AG08396 (cell line): ENCODE measurements at places on chromosomes 16 and 17.
A peak's percentile ranks its signal among the peaks of the same experiment; 100 is the strongest.

DNA sequence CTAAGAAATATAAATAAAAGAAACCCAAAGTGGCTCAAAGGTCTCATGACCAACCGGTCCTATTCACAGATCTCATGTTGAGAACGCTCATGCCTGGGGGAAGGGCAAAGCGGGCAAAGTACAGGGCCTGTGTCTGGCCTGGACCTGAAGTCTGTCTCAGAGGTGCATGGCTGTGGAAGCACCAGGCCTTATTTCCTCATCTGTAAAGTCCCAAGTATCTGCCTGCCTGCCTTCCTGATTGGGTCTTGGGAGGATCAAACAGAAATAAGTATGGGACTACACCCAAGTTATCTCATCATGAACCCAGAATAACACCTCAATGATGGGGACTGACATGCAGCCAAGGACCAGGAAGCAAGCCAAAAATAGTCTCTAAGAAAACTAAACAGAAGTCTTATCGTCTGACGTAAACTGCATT, 14.2 kb downstream of the AXIN2 start:
- no peak for DNase-seq

DNA sequence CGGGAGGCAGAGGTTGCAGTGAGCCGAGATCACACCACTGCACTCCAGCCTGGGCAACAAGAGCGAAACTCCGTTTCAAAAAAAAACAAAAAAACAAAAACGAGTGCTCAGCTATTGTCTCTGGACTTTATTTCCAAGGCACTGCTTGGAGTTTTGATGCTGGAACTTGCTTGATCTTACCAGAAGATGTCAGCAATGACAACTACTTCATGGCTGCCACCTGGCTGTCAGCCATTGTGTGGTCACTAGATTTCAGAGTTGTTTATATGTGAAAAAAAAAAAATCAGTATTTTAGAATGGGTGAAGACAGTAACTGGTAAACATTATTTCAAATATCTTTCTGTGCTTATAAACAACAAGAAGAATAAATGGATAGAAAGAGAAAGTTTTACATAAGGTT, 26.3 kb upstream of the OR4D1 start:
- DNase-seq: peak; percentile 20

- DNase-seq: no peak
Observed at GRCh38 chr17:2421315-2422147, 20.7 kb upstream of the MNT start.

DNA sequence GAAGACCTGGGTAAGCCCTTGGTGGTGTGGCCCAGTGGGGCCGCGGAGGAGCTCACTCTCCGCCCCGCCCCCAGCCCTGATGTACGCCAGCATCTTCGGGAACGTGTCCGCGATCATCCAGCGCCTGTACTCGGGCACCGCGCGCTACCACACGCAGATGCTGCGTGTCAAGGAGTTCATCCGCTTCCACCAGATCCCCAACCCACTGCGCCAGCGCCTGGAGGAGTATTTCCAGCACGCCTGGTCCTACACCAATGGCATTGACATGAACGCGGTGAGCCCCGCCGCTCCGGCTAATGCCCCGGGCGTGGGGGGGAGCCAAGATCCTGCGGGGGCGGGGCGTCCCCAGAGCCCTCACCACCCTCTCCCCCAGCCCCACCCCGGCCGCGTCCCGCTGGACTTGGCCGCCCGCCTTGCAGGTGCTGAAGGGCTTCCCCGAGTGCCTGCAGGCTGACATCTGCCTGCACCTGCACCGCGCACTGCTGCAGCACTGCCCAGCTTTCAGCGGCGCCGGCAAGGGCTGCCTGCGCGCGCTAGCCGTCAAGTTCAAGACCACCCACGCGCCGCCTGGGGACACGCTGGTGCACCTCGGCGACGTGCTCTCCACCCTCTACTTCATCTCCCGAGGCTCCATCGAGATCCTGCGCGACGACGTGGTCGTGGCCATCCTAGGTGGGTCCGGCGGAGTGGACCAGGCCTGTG, 12.1 kb upstream of the DCAF7 start:
- no peak for DNase-seq

- DNase-seq: no peak
Observed at GRCh38 chr17:66330646-66331037, 28.2 kb downstream of the PRKCA start.

- DNase-seq: no peak
Observed at GRCh38 chr16:13118091-13118490, 216.7 kb downstream of the SHISA9 start.

- no peak for DNase-seq
Observed at GRCh38 chr17:64260886-64261285, 2.2 kb downstream of the TEX2 start.

- DNase-seq: peak; percentile 62
Observed at GRCh38 chr16:86455116-86455515, 55.2 kb upstream of the FOXF1 start.

DNA sequence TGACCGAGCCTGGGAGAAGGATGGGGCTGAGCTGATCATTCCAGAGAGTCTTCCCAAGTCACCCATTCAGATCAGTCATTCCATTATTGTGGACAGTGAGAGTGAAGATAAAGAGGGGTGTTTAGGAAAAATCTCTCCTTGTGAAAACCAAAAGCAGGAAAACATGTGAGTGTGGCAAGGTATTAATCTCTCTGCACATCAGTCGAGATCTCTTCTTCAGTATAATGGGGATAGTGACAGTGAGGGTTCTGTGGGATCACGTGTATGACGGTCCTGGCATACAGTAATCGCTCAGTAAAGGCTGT, 35.4 kb downstream of the CHD9 start:
- DNase-seq: no peak

- no peak for DNase-seq
Observed at GRCh38 chr16:77967054-77967904, 55.1 kb upstream of the CLEC3A start.

DNA sequence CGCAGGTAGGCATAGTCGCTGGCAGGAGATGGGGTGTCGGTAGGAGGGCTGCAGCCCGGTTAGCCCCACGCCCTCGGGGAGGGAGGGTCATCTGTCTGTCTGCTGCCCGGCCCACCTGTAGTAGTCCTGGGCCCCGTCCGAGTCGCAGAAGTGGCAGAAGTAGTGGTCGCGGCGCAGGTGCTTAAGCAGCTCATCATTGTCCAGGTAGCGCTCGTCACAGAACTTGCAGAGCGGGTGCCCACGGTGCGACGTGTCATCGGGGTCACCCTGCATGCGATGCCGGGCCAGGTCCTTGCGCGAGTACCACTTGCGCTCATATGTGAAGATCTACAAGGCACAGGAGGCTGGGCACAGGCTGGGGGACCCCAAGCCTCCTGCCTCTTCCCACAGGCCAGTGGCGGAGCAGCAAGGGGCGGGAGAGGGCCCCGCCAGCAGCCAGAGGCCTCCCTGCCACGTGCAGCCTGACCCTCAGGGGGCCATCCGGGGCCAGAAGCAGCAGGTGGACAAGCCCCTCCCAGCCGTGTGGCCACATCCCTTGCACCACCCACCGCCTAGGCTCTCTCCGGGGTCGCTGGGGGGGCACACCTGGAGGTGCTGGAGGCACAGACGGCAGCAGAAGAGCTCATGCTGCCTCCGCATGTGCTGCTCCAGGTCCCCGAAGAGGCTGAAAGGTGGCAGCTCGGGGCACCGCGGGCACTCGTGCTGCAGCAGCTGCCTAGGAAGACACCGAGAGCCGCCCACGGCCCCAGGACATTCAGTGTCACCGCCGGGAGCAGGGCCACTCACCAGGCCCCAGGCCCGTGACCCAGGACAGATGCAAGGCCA, 7.0 kb downstream of the ZNF598 start:
- no peak for DNase-seq

- DNase-seq: no peak
Observed at GRCh38 chr16:1145383-1146100, 7.4 kb upstream of the CACNA1H start.

- DNase-seq: no peak
Observed at GRCh38 chr16:78434401-78434800, 334.9 kb downstream of the WWOX start.

DNA sequence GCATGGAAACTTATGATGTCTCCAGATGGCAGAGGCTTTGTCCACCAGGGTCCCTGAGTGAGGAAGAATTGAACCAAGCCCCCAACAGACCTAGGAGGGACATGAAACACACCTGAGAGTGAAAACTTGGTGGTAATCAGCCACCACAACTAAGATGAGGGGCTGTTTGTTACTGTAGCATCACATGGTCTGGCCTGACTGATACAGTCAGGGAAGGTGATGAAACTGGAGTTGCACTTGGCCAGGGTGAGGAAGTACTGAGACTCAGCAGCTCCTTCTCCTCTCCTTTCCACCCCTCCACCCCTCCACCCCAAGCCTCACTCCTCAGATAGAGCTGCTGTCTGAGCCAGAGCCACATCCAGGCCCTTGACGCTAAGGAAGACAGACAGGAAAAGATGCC, 37.2 kb downstream of the C16orf82 start:
- DNase-seq: no peak

GRCh38 chr17:2613089-2613808, 19.8 kb downstream of the PAFAH1B1 start:
- DNase-seq: no peak

DNA sequence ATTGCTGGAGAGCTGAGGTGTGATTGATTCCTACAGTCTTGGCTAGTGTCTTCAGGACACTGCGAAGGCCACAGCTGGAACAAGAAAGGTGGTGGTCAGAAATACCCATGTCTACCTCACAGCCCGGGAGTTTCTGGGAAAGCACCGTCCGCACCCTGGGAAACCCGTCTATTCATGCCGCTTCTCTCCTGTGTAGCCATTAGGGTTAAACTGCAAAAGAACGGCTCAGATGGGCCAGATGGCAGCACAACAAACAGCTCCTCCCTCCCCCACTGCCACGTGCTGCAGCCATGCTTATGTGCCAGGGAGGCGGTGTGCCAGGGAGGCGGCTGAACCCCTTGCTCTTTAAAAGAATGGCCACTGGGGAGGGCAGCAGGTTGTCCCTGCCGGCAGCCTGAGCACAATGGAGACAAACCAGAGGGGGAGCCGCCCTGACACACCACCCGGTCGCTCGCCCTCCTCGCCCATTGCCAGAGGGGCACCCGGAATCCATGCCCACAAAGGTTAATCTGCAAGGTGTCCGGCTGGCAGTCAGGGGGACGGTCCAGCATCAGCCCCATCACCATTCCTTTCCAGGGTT, 65.2 kb downstream of the CYTH1 start:
- DNase-seq: peak; percentile 62

GRCh38 chr17:27282054-27282551, 11.8 kb upstream of the WSB1 start:
- DNase-seq: no peak

DNA sequence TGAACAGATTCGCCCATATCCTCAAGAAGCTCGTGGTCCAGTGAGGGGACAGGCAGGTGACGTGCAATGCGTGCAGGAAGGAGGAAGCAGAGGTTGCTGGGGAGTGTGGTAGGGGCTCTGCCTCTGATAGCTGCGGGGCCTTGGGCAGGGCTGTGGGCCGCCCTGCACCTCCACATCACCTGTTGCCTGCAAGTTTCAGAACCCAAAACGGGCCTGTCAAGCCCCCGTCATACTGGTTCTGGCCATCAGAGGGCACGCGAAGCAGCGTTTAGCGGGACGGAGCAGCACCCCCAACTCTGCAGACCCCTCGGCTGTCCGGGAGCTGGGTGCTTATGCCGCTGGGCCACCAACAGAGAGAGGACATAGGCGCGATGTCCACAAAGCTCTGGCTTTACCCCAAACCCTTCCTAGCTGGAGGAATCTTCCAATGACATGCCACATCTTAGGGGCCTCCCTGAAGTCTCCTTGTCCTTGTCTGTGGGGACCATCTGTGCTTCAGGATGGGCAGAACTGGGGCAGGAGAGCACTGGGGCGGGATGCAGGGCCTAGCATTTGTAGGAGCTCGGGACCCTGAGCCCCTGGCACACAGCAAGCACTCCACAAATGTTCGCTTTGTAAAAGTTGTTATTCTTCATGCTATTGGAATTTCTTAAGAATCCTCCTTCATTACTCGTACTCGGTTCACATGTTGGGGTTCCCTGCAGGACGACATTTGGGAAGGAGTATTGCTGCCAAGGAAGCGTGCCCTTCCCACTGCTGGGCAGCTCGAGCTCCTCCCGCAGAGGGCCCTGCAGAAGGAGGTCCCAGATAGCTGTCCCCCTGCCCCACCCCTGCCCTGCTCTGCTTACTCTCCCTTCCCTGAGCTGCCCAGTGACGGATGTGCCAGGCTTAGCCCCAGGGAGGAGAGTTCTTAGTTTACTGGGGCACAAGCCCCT, 64.3 kb downstream of the CNGB1 start:
- no peak for DNase-seq

- DNase-seq: peak; percentile 50
Observed at GRCh38 chr17:76707985-76708807, 2.6 kb downstream of the MXRA7 start.

DNA sequence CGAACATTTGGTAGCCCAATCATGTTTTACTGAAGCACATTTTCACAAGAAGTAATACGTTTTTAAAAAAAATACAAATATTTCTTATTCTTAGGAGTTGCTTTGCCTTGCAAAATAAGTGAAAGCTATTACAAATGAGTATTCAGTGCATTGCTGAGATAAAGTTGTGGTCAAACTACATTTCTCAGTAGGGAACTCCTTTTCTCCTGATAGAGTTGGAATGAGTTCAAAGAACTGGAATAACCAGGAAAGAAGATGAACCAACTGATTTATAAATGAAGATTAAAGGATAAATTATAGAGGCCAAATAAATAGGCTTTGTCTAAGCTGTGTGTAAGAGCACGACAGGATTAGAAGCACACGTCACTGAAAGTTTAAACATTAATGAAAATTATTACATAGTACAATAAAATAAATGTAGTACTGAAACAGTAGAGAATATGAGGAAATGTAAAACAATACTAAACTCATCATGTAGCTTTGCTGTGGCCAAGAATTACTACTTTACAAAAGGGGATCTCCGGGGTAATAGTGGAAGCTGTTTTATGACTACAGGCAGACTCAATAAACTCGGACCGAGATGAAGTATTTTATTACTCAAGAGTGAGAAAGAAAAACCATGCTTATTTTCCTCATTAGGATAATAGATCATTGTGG, 73.6 kb downstream of the KCNJ2 start:
- no peak for DNase-seq

DNA sequence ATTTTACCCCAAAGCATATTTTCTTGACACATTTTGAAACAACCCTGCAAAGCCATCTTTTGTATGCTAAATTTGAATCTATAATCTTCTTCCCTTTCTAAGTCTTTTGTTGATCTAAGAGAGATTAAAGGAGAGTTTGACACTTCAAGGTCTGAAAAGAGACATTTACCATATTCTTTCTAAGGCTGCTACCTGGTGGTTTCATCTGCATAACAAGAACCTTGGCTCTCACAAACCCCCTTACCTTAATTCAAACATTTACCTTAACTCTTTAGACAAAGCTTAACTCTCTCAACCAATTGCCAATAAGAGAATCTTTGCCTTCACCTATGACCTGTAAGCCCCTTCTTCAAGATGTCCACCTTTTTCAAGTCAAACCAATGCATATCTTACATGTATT, 1143.6 kb downstream of the CDH11 start:
- DNase-seq: no peak

DNA sequence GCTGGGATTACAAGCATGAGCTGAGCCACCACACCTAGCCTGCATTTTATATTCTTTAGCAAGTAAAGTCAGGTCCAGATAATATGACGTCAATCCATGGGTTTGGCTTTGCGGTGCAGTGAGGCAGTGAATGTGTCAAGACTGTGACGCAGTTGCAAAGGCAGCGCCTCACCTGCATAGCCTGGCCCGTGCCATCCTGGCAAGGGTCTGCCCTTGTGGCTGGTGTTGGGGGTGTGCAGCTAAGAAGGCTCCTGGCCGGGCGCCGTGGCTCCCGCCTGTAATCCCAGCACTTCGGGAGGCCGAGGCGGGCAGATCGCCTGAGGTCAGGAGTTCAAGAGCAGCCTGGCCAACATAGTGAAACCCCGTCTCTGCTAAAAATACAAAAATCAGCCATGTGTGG, 7.0 kb downstream of the PDF start:
- DNase-seq: no peak
